Fibroblast of skin of right biceps (primary cell): ENCODE measurements at places on chromosomes 13 and 19.

DNA sequence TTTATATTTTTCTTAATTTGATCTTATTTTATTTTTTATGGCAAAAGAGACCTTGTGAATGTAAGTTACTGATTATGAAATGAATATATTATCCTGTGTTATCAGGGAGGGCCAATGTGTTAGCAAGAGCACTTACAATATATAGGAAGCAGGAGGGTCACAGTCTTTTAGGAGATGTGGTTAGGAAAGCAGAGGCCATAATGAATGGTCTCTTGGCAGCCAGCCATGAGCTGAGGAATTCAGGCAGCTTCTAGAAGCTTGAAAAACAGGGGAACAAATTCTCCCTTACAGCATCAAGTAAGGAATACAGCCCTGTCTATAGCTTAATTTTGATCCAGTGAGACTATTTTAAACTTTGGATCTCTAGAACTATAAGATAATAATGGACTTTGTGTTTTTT lies 2374.6 kb downstream of the PCDH9 start:
- DNase-seq, result peak; percentile 69

GRCh38 chr19:2811221-2811722 lies 8.4 kb upstream of the ZNF554 start:
- DNase-seq, result no peak

DNA sequence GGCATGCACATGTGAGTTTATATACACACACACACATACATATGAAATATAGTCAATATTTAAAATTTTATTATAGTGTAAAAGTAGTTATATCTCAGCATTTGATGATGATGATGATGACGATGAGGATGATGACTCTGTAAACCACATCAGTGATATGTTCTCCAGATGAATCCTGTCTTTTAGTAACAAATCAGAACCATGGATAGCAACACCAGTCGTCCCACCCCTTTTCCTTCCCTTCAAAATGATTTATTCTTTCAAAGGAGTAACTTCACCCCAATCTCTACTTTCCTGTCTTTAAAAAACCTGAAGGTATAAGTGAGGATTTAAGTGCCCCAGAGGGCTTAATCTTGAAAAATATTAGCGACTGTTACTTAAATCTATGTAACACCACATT lies 74.1 kb downstream of the DCLK1 start:
- no peak for DNase-seq

DNA sequence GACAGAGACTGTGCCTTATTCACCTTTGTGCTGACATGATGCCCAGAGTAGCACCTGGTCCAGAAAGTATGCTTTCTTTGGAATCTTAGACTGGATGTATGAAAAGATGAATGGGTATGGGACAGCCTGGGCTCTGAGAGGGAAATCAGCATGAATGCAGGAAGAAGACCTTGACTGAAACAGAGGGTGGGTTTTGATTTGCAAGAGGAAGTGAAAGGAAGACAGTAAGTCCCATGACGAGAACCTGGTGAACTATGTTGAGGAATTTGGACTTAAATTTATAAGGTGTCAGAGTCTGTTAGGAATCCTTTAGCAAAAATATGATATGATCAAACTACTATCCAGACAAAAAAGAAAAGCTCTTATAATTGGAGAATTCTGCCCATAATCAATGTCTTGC lies 301.9 kb downstream of the SPRY2 start:
- DNase-seq, result no peak

GRCh38 chr19:5099701-5100221 lies 130.8 kb downstream of the KDM4B start:
- DNase-seq, result no peak

DNA sequence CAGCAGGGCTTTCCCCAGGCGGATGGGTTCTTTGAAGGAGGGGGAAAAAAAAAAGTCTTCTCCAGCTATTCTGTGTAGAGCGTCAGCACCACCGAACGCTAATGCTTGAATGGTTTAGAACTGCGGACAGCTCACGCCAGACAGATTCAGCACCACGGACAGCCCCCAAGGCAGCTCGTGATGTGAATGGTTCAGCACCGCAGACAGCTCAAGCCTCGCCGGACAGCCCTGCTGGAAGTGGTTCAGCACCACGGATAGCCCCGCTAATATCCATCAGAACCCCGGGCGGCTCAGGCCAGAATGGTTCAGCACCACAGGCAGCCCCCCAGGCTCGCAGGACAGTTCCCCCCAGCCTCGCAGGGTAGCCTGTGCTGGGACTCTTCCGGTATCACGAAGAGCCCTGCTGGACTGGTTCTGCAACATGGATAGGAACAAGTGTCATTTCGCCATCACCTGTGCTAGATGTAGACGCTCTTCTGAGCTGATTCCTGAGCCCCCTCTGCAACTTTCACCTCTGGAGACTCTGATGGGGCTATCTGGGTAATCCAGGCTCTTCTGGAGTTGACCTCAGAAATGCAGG lies 4.9 kb upstream of the SMIM17 start:
- peak; percentile 72 for DNase-seq

- peak; percentile 70 for DNase-seq
Measured at GRCh38 chr13:75705395-75705794, 69.3 kb downstream of the LMO7 start.

GRCh38 chr13:78598116-78598781 lies 5.1 kb downstream of the POU4F1 start:
- no peak for DNase-seq

GRCh38 chr13:35886332-35887114 lies 244.7 kb downstream of the DCLK1 start:
- peak; percentile 9 for DNase-seq

- no peak for DNase-seq
Measured at GRCh38 chr13:33235564-33235963, 50.0 kb downstream of the STARD13 start.

- no peak for DNase-seq
Measured at GRCh38 chr13:93462151-93462550, 235.5 kb downstream of the GPC6 start.

GRCh38 chr13:58919551-58919950 lies 1244.2 kb downstream of the DIAPH3 start:
- no peak for DNase-seq

- DNase-seq, result peak; percentile 45
Measured at GRCh38 chr13:40206241-40207000, 460.0 kb downstream of the FOXO1 start.

DNA sequence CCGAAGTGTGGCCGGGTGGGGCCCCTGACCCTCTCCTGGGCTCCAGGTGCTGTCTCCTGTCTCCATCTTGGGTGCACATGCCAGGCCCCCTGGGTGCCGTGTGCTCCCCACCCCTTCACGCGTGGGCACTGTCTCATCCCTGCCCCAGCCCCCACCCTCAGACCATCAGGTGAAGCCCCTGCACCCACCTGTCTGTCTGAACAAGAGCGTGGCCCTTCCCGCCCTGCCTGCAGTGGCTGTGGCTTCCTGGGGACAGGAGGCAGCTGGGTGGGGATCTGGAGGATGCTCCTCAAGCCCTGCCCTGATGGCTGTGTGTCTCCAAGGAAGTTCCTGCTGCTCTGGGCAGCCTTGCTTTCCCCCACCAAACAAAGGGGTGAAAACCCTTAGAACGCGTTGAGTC lies 2.2 kb downstream of the PRR22 start:
- DNase-seq, result no peak

GRCh38 chr13:112056284-112056727 lies 10.6 kb upstream of the SOX1 start:
- no peak for DNase-seq

- peak; percentile 79 for DNase-seq
Measured at GRCh38 chr13:48009284-48009683, 8.2 kb upstream of the SUCLA2 start.

DNA sequence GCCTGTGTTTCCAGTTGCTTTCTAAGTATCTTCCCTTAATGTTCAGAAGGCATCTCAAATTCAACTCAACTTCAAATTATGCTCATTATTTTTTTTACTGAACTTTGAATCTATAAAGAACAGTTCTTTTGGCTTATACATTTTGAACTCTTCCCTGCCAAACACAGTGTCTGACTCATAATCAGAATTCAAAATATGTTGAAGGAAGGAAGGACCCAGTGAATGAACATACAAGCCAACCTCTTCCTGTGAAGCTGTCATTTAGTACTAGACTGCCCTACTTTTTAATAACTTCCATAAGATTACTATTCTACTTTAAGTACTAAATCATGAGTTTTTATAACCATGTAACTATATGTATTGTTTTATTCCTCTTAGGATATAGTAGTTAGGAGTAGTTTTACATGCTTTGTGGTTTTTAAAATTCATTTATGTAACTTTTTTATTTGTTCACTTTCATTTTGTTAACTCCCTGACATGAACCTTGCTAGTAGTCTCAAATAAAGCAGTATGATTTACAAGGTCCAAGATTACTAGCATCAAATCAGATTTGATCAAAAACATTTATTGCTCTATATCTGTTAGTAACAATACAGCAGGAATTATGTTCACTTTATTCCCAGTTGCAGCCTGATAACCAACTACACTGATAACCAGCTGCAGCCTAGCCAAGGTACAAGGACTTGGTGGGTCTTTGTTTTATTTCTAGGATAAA lies 6.4 kb downstream of the NUDT15 start:
- peak; percentile 82 for DNase-seq

DNA sequence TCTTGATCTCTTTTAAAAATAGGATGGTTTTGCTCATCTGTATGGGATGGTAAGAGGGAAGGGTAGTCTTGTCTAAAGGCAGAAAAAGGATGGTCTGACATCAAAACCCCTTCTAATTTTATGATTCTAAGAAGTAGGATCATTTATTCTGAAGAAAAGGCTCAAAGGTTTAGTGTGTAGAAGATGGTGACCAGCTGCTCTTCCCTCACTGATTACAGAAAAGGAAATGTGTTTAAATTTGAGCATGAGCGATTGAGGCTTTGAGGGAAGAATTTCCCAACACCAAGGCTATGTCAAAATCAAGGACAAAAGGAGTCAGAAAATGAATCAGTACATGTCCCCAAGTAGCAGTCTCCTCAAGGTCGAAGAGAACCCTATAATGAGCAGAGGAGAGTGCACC lies 909.8 kb downstream of the EFNB2 start:
- no peak for DNase-seq

- DNase-seq, result peak; percentile 33
Measured at GRCh38 chr13:21175656-21176214, 617 bp downstream of the SKA3 start.

GRCh38 chr13:94784066-94784465 lies 71.7 kb upstream of the SOX21 start:
- peak; percentile 22 for DNase-seq

DNA sequence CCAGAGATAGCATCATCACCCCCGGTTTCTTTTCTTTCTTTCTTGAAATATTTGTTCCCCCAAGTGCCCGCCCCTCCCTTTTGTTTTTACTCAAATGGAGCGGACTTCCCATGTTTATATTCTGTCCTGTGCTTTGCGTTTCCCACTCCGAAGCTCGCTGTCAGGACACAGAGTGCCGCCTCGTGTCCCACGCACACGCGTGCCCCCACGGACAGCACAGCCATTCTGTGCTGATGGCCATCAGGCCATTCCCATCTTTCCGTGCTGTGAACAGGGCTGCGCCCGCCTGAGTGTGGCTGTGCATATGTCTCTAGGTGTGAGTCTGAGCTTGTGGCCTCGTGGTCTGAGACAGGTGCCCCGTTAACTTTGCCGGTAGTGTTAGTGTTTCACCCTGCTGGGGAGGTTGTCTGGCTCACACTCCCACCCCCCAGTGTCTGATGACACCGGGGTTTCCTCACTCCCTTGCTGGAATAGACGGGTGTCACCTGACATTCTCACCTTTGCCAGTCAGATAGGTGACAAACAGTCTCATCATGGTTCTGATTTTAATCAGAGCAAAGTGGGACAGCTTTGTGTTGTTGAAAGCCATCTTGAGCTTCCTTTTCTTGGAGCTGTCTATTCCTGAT lies 6.9 kb downstream of the PAK4 start:
- DNase-seq, result no peak

DNA sequence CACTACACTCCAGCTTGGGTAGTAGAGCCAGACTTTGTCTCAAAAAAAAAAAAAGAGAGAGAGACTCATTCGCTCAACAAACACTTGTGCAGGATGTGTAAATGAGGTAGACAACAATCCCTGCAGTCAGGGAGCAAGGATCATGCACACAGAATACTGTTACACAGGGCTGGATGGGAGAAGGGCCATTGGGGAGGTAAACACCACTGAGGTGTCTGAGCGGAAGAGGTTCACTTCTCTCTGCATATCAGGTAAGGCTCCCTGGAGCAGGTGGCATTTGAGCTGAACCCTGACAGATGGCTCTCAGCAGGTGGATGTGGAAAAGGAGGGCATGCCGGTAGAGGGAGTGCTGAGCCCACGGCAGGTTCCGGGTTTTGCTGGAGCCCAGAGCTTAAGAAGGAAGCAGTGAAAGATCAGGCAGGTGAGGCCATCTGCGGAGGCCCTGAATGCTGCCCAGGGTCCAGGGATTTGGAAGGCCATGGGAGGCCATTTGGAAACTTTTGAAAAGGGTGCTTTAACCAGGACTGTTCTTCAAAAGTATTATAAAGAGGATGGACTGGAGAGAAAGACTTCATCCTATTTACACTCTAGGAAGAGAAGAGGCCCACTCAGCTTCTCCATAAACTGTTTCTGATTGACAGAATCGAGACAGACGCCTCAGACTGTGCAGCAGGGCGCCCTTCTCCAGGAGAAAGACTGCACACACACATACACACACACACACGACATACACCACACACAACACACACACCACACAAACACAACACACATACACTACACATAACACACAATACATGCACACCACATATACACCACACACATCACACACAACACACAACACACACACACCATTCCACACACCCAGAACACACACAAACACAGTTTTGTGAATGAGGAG lies 199.4 kb downstream of the USP12 start:
- peak; percentile 8 for DNase-seq

DNA sequence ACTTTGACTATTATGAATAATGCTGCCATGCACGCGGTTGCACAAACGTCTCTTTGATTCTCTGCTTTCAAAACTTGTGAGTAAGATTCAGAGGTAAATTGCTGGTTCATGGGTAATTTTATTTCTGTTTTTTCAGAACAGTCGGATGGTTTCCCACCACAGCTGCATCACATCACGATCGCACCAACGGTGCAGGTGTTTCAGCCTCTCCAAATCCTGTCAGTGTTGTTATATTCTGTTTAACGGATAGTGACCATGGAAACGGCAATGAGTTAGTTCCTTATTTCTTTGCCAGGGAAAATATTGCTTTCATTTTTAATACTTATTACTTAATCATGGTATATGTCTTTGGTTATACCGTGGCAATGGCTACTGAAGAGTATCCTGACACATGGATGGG lies 19.1 kb upstream of the ZNF835 start:
- no peak for DNase-seq

GRCh38 chr13:50162001-50162400 lies 146.8 kb downstream of the KCNRG start:
- peak; percentile 41 for DNase-seq

- no peak for DNase-seq
Measured at GRCh38 chr19:48795685-48796070, 15.2 kb downstream of the BCAT2 start.

DNA sequence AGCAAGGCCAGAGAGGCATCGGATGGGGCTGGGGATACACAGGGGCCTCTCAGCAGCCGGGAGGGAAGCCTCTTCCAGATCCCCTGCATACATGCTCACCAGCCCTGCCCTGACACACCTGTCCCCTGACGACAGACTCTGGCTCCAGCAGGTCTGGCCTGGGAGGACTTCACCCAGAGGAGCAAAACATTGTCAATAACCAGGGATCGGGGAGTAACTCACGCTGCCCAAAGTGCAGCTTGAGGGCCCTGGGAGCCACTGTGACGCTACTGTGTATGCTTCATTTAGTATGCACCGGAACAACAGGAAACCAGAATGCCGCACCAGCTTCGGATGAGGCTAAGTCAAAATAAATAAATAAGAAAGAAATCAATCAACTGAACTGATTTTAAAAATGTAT lies 12.4 kb upstream of the CD22 start:
- DNase-seq, result no peak
